ENCODE measurements at places on chromosomes 1 and 21. TPM values are rescaled to one million over a fixed set of nuclear protein-coding genes. Genes with fewer than 3 reads are reported as not detected.

Gene MAP3K21
- not detected for total RNA-seq

GRCh38 chr21:45629046-45629981 is 14.2 kb upstream of the PCBP3 start:
- DNase-seq = no peak
- H3K36me3 ChIP-seq = no peaks in the 10 kb centered on the region
- H3K27ac ChIP-seq = no peak overlapping the region
- H3K4me3 ChIP-seq = no peak overlapping the region

DNA sequence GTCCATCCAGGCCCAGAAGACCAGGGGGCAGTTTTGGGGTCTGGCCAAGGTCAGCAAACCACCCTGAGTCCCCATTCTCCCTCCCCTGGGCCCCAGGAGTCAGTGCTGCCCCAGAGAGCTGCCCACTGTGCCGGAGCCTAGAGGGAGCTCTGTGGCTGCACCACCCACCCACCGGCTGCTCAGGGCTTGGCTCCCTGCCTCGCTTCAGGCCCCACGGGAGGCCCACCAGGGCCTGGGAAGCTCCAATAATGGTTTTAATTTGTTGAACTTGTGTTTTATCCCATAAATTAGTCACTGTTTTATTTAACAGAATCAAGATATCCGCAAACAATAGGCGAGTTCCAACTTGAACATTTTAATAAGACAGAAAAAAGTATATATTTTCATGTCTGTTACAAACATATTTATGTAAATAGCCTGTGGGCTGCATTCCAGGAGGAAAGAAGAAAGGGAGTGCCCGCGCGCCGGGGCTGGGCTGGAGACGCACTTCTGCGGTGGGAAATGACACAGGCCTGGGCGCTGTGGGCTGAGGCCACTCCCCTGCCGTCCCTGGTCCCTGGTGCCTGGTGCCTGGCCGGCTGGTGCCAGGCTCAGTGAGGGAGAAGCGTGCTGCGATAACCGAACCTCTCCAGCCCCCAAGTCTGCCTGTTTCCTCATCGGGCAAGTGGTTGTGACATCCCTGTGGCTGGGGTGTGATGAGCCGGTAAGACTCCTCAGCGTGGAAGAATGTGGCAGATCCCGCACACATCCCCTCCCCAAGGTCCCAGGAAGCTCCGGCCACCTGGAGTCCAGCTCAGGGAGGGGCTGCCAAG is 160.5 kb downstream of the PEX14 start:
- no peaks in the 10 kb centered on the region for H3K27me3 ChIP-seq
- no peak for DNase-seq
- no peak overlapping the region for H3K4me3 ChIP-seq
- no peak overlapping the region for H3K27ac ChIP-seq
- H3K36me3 ChIP-seq = no peaks in the 10 kb centered on the region

DNA sequence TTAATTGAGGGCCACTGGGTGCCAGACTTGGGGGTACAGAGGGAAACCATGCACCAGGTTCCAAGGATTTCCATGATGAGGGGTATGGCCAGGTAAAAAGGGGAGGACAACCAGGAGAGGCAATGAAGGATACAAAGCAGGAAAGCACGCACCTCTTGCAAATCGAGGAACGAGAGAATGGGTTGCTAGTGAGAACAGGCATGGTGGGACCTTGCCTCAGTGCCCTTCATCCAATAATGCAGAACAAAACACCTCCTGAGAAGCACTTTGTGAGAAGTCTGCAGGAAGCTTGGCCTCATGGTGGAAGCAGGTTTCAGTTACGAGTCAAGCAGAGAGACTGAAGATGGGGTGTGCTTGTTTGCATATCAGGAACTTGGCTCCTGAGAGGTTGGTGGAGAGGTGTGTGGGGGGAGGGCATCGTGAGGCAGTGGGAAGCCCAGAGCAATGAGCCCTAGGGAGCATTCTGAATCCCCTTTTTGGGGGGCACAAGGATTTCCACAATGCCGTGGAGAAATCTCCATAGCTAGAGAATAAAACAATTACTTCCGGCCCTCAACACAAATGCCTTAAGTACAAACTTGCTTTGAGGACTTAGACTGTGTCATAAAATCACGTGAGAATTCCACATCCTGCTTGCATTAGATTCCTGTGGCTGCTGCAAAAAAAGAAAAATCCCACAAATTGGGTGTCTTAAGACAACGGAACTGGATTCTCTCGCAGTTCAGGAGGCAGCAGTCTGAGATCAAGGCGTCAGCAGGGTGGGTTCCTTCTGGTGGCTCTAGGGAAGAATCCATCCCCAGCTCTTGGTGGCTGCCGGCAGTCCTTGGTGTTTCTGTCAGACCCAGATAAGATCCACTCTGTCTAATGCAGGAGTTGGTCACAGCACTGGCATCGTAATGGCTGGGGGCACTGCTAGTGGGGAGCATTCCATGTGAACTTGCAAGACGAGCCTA is 54.9 kb upstream of the BACE2 start:
- H3K27me3 ChIP-seq = peaks cover 3% of the 10 kb centered on the region
- H3K27ac ChIP-seq = peak overlapping the region; percentile 93

Gene PCNX2
- total RNA-seq = 12.8 TPM

Gene ANKRD35
- 2.0 TPM for total RNA-seq

DNA sequence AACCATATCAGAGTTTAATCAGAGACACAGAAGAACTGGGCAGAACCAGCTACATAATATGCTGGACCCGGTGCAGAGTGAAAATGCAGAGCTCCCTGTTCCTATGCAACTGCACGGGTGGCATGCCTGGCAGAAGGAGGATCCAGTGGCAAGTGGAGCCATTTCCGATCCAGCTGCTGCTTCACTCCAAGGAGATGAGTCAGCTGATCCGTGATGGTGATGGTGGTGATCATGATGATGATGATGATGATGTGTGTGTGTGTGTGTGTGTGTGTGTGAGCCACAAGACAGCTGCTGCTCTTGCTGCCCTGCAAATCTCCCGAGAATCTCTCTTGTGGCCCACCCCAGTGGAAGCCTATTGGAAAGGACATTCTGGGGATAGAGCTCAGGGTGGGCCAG is 133.0 kb downstream of the URB2 start:
- H3K36me3 ChIP-seq = 0 out of 2 replicates have a peak, but pooled peaks cover 4% of the 10 kb centered on the region
- peak overlapping the region; percentile 68 for H3K4me3 ChIP-seq
- peaks cover 69% of the 10 kb centered on the region for H3K4me1 ChIP-seq
- peak; percentile 91 for DNase-seq
- H3K27me3 ChIP-seq = no peaks in the 10 kb centered on the region

Gene OR4F16
- total RNA-seq = not detected

DNA sequence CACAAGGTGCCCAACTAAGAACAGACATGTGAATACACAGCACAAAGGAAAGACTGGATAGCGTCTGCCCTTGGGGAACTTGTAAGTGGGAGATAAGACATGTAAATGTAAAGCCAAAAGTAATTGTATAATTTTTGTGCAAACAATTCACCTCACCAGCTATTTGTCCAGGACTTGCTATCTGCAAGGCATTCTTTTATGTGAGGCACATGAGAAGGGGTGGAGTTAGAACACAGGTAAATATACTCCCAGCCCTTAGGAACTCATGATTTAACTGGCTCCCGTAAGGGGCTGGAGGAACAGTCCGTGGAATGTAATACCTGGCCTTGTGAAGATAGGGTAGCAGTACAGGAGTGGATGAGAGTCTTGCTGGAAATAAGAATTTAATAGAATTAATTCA is 61.3 kb downstream of the CDK18 start:
- no peak overlapping the region for H3K27ac ChIP-seq
- H3K36me3 ChIP-seq = no peaks in the 10 kb centered on the region
- no peak for DNase-seq
- no peak overlapping the region for H3K4me3 ChIP-seq
- peaks cover 49% of the 10 kb centered on the region for H3K27me3 ChIP-seq

- H3K4me3 ChIP-seq = peak overlapping the region; percentile 14
- H3K4me1 ChIP-seq = peaks cover 76% of the 10 kb centered on the region
- H3K36me3 ChIP-seq = no peaks in the 10 kb centered on the region
- H3K27ac ChIP-seq = peak overlapping the region; percentile 64
- no peaks in the 10 kb centered on the region for H3K27me3 ChIP-seq
- DNase-seq = peak; percentile 87
These were observed 14.0 kb upstream of the NCF2 start for GRCh38 chr1:183604038-183604808.

Gene CFAP141
- total RNA-seq = not detected

Gene IVL
- not detected for total RNA-seq

Gene PIGP
- total RNA-seq = 29.2 TPM

DNA sequence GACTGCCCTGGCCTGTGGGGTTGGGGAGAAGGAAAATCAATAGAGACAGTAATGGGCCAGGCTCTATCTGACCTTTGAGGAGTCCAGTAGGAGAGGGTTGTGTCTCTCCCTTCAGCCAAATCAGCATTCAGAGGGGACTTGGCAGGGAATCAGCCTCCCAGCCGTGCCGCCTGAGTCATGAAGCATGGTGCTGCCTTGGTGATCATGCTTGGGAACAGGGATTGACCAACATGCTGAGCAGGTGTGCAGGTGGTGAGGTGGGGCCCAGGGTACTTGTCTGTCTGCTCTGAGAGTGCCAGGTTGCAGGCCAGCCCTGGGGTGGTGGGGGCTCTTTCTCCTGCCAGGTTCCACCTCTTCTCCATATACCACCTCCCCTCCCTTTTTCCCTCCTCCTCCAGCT is 58.9 kb upstream of the TLR5 start:
- H3K27me3 ChIP-seq = peaks cover 17% of the 10 kb centered on the region
- H3K36me3 ChIP-seq = no peaks in the 10 kb centered on the region
- no peaks in the 10 kb centered on the region for H3K4me1 ChIP-seq
- no peak for DNase-seq
- H3K27ac ChIP-seq = no peak overlapping the region

- DNase-seq = peak; percentile 33
- H3K27me3 ChIP-seq = no peaks in the 10 kb centered on the region
- no peak overlapping the region for H3K27ac ChIP-seq
- peaks cover 40% of the 10 kb centered on the region for H3K4me1 ChIP-seq
- no peak overlapping the region for H3K4me3 ChIP-seq
These were observed 1.2 kb downstream of the TUT4 start for GRCh38 chr1:52551507-52552235.

- DNase-seq = peak; percentile 15
- H3K4me1 ChIP-seq = peaks cover 5% of the 10 kb centered on the region
- H3K27me3 ChIP-seq = no peaks in the 10 kb centered on the region
- H3K36me3 ChIP-seq = no peaks in the 10 kb centered on the region
- no peak overlapping the region for H3K4me3 ChIP-seq
- no peak overlapping the region for H3K27ac ChIP-seq
These were observed 11.4 kb upstream of the MTARC1 start for GRCh38 chr1:220775240-220775853.

Gene C1QA
- not detected for total RNA-seq

DNA sequence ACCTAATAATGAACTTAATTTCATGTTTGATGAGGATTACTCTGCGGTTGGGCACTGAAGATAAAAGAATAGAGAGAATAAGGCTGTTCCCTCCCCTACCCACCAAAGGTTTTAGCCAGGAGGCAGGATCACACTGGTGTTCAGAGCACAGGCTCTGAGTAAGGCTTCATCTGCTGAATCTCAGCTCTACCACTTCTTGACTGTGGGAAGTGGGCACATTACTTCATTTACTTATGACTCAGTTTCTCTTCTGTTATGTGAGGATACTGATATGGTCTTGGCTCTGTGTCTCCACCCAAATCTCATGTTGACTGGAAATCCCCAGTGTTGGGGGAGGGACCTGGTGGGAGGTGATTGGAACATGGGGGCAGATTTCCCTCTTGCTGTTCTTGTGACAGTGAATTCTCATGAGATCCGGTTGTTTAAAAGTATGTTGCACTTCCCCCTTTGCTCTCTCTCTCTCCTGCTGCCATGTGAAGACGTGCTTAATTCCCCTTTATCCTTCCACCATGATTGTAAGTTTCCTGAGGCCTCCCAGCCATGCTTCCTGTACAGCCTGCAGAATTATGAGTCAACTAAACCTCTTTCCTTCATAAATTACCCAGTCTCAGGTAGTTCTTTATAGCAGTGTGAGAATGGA is 79.7 kb downstream of the SMYD2 start:
- peaks cover 55% of the 10 kb centered on the region for H3K36me3 ChIP-seq
- no peak overlapping the region for H3K4me3 ChIP-seq
- no peak for DNase-seq
- H3K27me3 ChIP-seq = peaks cover 4% of the 10 kb centered on the region

GRCh38 chr1:183319051-183319450 is 99.1 kb downstream of the NMNAT2 start:
- H3K36me3 ChIP-seq = no peaks in the 10 kb centered on the region
- peak overlapping the region; percentile 18 for H3K4me3 ChIP-seq
- H3K27me3 ChIP-seq = no peaks in the 10 kb centered on the region
- DNase-seq = peak; percentile 28
- H3K4me1 ChIP-seq = peaks cover 48% of the 10 kb centered on the region

Gene SKI
- total RNA-seq = 76.6 TPM

DNA sequence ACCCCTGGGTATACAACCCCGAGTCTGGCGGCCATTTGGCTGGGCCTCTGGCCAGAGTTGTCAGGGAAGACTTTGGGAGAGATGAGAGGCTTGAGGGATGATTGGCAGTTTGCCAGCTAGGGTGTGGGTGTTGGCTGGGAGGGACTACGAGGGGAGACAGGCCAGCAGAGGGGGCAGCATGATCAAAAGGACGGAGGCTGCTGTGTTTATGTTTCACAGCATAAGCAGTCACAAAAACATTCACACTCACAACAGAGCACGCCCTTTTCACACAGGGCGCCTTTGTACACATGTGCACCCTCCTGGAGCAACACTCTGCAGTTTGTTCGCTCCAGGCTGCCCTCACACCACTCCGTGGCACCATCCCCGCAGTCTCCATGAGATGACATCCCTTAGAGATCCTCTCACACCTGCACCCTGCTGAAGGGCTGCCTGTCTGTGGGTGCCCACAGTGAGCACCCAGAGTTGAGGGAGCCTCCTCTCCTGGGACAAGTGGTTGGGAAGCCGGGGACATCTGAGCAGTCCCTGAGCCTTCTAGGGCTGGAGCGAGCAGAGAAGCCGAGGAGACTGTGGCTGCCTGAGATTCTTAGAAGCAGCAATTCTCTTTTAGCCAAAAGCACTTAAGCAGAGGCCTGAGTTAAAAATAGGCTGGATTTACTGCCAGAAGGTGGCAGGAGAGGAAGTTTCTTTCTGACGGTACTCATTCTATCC is 15.4 kb downstream of the EFNA3 start:
- peak; percentile 45 for DNase-seq
- H3K4me1 ChIP-seq = peaks cover 15% of the 10 kb centered on the region

- peak overlapping the region; percentile 60 for H3K4me3 ChIP-seq
- peaks cover 19% of the 10 kb centered on the region for H3K27me3 ChIP-seq
- DNase-seq = peak; percentile 76
- H3K27ac ChIP-seq = peak overlapping the region; percentile 78
These were observed 180.0 kb downstream of the ETS2 start for GRCh38 chr21:38985568-38986378.

- no peak for DNase-seq
- peaks cover 4% of the 10 kb centered on the region for H3K27me3 ChIP-seq
- peak overlapping the region; percentile 95 for H3K27ac ChIP-seq
- peaks cover 32% of the 10 kb centered on the region for H3K4me1 ChIP-seq
- peak overlapping the region; percentile 97 for H3K4me3 ChIP-seq
These were observed 867 bp upstream of the TIMM17A start for GRCh38 chr1:201954263-201955008.

Gene FCRL1
- not detected for total RNA-seq

Data from HFFc6 (cell line).